ENCODE measurements at places on chromosomes 13 and 19.

GRCh38 chr19:37905946-37906868, at the start of gene WDR87:
WDR87 (minus strand) TSS chr19:37906594; CDS start chr19:37898239, 8,355 bp downstream.
- DNase-seq = no peak

GRCh38 chr19:57620673-57621348, 6.8 kb downstream of the ZNF134 start:
- no peak for DNase-seq

DNA sequence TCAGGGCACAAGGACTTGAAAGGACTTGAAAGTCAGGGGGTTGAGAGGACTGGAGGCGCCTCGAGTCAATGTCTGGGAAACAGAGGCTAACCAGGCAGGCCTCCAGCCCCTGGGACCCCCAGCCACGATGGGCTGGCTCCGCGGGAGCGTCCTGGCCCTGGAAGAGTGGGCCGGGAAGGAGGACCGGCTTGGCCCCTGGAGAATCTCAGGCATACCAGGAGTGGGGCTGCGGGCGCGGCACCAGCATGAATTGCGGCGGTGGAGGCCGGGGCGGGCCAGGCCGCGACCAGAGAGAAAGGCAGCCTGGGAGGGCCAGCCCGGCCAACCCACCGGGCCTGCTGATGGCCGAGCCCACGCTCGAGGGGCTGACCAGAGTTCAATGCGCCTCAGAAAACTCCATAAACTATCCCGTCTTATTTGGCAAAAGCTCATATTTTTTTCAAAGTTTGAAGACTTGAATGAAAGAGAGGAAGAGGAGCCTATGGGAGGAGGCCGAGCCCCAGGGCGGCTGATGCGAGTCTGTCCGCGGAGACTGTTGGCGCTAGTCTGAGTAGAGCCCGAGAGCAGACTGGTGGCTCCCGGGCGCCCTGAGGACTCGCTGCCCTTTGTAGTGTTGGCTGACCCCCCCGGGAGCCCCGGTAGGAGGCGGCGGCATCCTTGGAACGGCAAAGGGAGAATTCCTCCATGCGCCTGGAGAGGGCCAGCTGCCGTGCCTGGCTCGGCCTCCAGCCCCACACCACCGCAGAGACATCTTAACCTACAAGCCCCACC, 68.0 kb downstream of the MLLT1 start:
- no peak for DNase-seq

GRCh38 chr13:106381091-106381490, 154.4 kb downstream of the EFNB2 start:
- no peak for DNase-seq

DNA sequence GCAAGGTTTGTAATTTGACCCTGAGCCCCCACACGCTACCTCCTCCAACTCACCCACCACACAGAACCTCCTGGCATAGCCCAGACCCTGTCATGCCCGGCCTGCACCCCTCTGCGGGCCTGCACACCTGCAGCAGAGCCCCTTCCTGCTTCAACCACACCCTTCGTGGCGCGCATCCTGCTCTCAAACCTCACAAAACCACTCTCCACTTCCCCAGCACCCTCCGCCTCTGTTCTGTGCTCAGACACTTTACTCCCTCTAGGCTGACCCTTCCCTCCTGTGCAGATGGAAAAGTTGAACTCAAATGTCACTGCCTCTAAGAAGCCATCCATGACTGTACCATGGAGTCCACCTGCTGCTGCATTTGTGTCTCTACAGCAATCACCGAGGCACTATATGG, 28.5 kb downstream of the FAAP24 start:
- DNase-seq = no peak

GRCh38 chr19:34308381-34309367, 54.3 kb downstream of the GARRE1 start:
- no peak for DNase-seq

Measured in mesothelial cell of epicardium (in vitro differentiated cells).